Activated naive CD8-positive, alpha-beta T cell treated with anti-CD3 and anti-CD28 coated beads for 36 hours (primary cell): ENCODE measurements at places on chromosomes 11 and 22. TPM values are rescaled to one million over a fixed set of nuclear protein-coding genes. Genes with fewer than 3 reads are reported as not detected.

GRCh38 chr22:19710020-19710768 lies 4.1 kb upstream of the SEPTIN5 start:
- DNase-seq: no peak

- no peak for DNase-seq
Observed at GRCh38 chr11:58647141-58647699, 24.8 kb downstream of the CNTF start.

- no peak for DNase-seq
Observed at GRCh38 chr22:43277987-43278601, 65.1 kb downstream of the SCUBE1 start.

DNA sequence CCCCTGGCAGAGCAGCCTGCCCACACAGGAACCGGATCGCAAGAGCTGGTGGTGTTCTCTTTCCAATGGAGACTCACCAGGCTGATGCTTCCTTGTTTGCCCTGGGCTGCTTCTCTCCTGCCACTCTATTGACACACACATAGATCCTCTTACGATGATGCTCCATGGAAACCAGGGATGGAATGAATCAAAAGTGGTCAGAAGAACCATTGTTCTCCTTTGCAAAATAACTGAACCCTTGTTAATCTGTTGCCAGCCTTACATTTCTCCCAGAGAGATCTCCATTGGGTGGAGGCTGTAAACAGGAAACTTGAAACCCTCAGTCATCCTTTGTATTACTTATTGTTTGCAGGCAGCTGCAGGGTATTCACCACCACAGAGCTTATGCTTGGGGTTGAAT lies 24.6 kb upstream of the LDLRAD3 start:
- no peak for DNase-seq

- no peak for DNase-seq
Observed at GRCh38 chr22:43955883-43956782, 891 bp downstream of the SAMM50 start.

- no peak for DNase-seq
Observed at GRCh38 chr11:80856066-80856465, 1415.2 kb upstream of the TENM4 start.

GRCh38 chr22:18035751-18036150 lies 11.4 kb upstream of the MICAL3 start:
- DNase-seq: no peak

- no peak for DNase-seq
Observed at GRCh38 chr11:36362902-36363301, 66.8 kb downstream of the PRR5L start.

DNA sequence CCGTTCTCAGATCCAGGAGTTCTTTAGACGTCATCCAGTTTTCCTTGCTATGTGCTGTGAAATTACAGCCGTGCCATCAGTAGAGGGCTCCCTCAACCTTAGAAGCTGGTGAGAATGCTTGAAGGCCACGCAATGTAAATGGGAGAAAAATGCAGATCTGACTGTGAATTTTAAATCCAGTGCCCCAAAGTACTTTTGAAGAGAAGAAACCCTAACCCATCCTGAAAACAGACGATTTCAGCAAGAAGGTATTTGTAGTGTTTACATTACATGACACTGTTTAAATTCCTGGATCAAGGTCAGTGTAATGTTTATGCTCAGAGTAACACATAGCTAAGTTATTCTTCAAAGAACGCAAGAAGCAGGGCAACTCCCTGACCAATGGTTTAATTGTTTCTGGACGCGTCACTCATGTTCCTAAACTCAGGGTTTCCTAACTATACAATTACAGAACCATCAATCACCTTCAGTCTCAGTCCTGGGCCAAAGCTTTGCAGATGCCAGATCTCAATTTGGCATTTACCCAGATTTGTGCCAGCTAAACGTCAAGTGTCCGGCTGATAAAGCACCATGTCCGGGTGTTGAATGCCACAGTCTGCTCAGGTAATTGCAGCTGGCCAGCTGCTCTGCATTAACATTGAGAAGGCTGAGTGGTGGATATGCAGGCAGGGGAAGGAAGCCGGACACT lies 38.2 kb downstream of the ADAMTS8 start:
- no peak for DNase-seq

- DNase-seq: no peak
Observed at GRCh38 chr11:46952553-46952952, 16.0 kb downstream of the CSTPP1 start.

GRCh38 chr11:79525257-79525656 lies 84.4 kb upstream of the TENM4 start:
- no peak for DNase-seq

DNA sequence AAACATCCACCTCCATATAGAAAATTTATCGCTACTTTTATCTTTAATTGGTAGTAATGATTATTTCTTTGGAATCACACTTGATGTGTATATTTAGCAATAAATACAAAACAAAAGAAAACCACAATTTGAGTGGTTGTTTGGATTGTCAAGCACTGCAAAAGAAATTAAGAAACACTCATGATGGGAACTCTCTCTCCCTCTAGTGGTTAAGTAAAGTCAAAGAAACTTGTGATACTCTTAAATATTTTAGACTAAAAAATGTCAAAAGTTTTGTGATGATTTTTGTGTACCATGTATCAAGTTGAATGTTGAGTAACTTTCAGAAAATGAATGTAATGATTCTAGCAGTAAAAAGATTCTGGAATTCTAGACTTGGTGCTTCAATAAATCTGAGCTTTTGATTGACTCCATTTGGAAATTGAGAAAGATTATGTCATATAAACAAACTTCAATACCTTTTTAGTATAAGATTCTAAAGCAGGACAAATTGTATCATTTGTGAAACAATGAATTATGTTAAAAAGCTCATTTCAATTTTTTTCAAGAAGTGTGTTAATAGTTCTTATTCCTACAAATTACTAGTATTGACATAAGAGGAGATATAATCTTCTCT lies 20.8 kb downstream of the MUC15 start:
- DNase-seq: no peak

GRCh38 chr11:72581067-72581466 lies 93.2 kb downstream of the PDE2A start:
- no peak for DNase-seq

- no peak for DNase-seq
Observed at GRCh38 chr11:73477518-73477917, 101.3 kb downstream of the RELT start.

DNA sequence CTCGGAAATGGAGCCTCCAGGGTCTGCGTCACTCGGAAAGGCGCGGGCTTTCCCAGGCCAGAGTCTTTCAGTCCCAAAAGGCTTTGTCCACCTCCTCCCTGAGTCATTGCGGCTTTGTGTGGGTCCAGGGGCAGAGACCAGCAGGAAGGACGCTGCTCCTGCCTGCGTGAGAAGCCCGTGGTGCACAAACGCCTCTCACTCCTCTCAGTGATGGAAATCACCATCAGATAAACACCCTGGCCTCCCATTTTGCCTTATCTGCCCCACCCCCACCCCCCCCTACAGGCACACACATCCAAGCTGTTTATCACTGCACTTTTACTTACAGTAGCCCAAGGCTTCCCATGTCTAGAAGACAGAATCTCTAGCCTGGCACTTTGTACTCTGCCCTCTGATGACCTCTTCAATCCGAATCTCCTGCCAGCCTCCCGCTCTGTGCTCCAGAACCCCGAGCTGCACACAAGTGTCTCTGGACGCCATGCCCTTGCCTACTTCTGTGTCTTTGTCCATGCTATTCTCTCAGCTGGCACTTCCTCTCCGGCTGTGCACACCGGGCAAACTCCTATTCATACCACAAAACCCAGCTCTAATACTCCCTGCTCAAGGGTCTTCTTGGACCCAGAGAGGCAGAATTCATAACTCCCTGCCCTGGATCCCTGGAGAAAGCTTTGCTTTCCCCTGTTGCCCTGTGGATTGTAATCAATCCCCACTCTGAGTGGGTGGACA lies 954.6 kb downstream of the TBC1D22A start:
- no peak for DNase-seq

DNA sequence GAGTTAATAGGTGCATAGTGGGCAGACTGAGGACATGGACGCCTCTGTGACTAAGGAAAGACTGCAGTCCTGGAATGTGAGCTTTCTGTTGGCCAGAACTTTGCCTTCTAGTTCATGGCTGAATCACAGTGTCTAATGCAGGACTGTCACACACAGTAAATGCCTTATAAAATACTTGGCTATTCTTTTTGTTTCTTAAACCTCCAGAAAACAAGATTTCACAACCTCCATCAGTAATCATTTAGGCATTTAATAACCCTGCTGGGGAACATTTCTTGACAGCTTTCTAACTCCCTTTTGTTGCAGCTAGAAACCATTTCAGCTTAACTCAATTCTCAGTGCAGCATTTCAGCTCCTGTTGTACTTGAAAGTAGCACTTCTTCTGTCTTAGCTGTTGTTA lies 335.8 kb upstream of the DDI1 start:
- DNase-seq: no peak

GRCh38 chr11:47511917-47512316 lies 41.0 kb downstream of the CELF1 start:
- no peak for DNase-seq

GRCh38 chr11:69356703-69357457 lies 62.9 kb downstream of the MYEOV start:
- no peak for DNase-seq

- no peak for DNase-seq
Observed at GRCh38 chr11:121773076-121773475, 320.3 kb upstream of the SORL1-AS1 start.

DNA sequence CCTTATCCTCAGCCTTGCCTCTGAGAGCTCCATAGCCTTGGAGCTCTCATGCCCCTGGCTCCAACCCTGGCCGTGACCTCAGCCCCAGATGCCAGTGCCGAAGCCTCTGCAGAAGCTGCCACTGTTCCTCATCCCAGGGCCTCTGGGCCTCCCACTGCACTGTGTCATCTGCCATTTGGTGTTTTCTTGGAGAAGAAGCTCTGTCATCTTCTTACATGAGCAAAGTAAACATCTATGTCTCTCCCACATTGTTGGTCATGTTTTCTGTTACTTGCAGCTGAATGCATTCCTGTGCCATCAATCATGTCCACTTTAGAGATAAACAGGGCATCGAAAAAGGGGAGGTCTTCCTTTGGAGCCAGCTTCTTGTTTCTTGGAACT lies 45.0 kb upstream of the FTH1 start:
- no peak for DNase-seq

Gene CHRM1
- not detected for total RNA-seq

Gene RAG1
- 0.43 TPM for total RNA-seq

Gene DDIAS
- 31.8 TPM for total RNA-seq

Gene MYEOV
- not detected for total RNA-seq

Gene ZFTA
- total RNA-seq: 4.7 TPM

Gene PVALB
- not detected for total RNA-seq

Gene SPON1
- total RNA-seq: 1.0 TPM

Gene PPP1R14B
- total RNA-seq: 332 TPM

Gene SAA4
- not detected for total RNA-seq

Gene KRTAP5-2
- total RNA-seq: not detected
